Aorta (tissue), 5 donors: ENCODE measurements at places on chromosomes 1 and 21. TPM values are rescaled to one million over a fixed set of nuclear protein-coding genes. Genes with fewer than 3 reads are reported as not detected.

Gene NPHS2
- not detected for total RNA-seq

Gene USP25
- total RNA-seq = 54.2 TPM

DNA sequence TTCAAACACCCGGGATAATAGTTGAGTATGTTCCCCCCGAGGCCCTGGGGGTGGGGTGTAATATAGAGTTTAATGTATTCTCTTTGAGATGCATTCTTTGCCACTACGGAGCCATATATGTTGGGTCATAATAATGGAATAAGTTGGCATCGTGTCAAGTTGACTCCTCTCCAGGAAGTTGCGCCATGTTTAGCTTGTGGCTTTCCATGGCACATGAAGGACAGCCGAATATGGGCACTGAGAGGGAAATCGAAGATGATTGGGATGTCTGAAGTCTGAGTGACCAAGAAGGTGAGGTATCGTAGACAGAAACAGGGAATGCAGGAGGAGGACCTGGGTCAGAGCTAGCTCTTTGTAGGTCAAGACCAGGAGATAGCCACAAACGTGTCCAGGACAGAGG lies 92.6 kb downstream of the PAX7 start:
- no peak for DNase-seq

GRCh38 chr21:37474342-37474741 lies 107.8 kb downstream of the DYRK1A start:
- DNase-seq = no peak

DNA sequence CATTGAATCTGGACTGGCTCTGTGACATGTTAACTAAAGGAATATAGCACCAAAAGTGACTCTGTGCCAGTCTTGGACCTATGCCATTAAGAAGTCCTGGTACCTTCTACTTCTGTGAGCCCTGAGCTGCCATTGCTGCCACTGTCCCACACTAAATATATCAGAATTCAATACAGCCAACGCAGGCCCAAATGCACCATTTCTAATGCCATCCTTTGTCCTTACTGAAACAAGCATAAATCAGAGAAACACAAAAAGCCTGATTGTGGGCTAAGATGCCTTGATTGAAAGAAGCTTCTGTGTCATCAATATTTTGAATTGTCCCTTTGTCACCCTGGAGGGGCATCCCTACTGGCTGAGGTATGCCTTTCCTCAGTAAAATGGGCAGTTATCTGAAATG lies 66.9 kb upstream of the NEK2 start:
- DNase-seq = no peak
